ENCODE measurements at places on chromosomes 16 and 17. TPM values are rescaled to one million over a fixed set of nuclear protein-coding genes. Genes with fewer than 3 reads are reported as not detected.

The BAHCC1 gene
- 6.6 TPM for total RNA-seq

The RNFT1 gene
- total RNA-seq = 43.5 TPM

The SDK2 gene
- total RNA-seq = 1.2 TPM

The FOXL1 gene
- 2.0 TPM for total RNA-seq

The DRC7 gene
- not detected for total RNA-seq

The RSAD1 gene
- total RNA-seq = 28.6 TPM

The WSCD1 gene
- total RNA-seq = 4.4 TPM

The SECTM1 gene
- 9.3 TPM for total RNA-seq

The CCL8 gene
- total RNA-seq = 0.12 TPM

The STX4 gene
- total RNA-seq = 25.9 TPM

The SLC16A13 gene
- 6.2 TPM for total RNA-seq

The RPRML gene
- not detected for total RNA-seq

The NKD1 gene
- 4.1 TPM for total RNA-seq

The KRTAP3-1 gene
- total RNA-seq = not detected

The TPSG1 gene
- 0.67 TPM for total RNA-seq

The KRT17 gene
- 59.5 TPM for total RNA-seq

The MT1F gene
- 7.1 TPM for total RNA-seq

The LITAFD gene
- not detected for total RNA-seq

The MT4 gene
- not detected for total RNA-seq

The NAGS gene
- 14.0 TPM for total RNA-seq

The GINS3 gene
- 3.0 TPM for total RNA-seq

The OTOP3 gene
- 0.43 TPM for total RNA-seq

The GINS2 gene
- total RNA-seq = 6.1 TPM

The ANKRD13B gene
- 5.1 TPM for total RNA-seq

The AOC2 gene
- total RNA-seq = 1.1 TPM

The DCAKD gene
- total RNA-seq = 31.3 TPM

The EME2 gene
- 17.7 TPM for total RNA-seq

The PRSS21 gene
- total RNA-seq = not detected

The SLC52A1 gene
- 0.13 TPM for total RNA-seq

The KRT9 gene
- not detected for total RNA-seq

Measured in hepatocyte (in vitro differentiated cells).